Heart right ventricle (tissue), 16 donors: ENCODE measurements at places on chromosomes 6 and 20. TPM values are rescaled to one million over a fixed set of nuclear protein-coding genes. Genes with fewer than 3 reads are reported as not detected.

Gene HLA-A
- polyA plus RNA-seq: 1,261 TPM

Gene ECT2L
- polyA plus RNA-seq: 1.2 TPM

DNA sequence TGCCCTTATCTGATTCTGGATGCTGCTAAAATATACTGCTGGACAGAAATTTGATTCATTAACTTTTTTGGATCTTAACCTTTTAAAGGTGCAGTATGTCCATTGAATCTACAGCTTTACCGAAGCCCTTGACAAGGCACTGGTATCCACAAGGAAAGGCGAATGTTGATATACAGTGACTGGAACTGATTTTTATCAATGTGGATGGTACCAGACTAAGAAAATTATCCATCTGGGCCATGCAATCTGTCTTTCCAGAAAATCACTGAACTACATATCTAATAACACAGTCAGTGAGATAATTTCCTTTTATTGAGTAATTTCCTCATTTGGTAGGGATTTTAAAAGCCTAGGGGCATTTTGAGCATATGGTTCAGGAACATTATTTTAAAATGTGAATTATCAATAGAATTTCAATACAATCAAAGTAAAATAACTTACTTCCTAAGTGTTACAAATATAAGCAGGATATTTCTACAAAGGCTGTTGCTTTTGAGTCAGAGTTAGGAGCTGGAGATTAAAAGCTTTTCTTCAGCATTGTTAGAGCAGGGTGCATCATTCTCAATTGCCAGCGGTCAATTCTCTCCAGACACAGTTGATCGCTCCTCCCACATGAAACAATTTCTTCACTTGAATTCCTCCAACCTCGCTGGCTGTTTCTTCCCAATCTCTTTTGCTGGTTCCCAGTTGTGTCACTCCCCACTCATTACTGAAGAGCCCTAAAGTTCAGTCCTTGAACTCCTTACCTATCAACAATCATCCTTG lies 585.3 kb upstream of the FLRT3 start:
- no peak for DNase-seq
- no peaks in the 10 kb centered on the region for H3K4me1 ChIP-seq
- no peak overlapping the region for H3K27ac ChIP-seq

DNA sequence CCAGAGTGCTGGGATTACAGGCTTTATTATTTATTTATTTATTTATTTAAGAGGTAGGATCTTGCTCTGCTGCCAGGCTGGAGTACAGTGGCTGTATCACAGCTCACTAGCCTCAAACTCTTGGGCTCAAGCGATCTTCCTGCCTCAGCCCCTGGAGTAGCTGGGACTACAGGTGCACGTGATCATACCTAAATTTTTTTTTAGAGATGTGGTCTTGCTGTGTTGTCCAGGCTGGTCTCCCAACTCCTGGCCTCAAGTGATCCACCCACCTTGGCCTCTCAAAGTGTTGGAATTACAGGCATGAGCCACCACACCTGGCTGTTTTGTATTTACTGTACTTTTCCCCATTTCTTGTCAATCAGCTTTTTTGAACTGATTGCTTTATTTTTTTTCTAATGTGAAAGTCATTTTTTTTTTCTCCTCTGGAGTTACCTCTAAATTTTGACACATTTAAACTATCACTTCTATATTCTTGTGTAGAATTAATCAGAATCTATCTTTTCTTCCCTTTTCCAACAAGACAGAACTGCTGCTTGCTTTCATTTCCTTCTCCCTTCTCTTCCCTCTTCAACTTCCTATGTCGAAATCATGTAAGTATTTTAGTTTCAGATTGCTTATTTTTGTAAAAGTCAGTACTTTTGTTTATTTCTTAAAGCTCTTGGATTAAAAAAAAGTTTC lies 12.0 kb downstream of the PANK2 start:
- H3K36me3 ChIP-seq: no peaks in the 10 kb centered on the region
- H3K27me3 ChIP-seq: no peaks in the 10 kb centered on the region
- peaks cover 47% of the 10 kb centered on the region for H3K4me1 ChIP-seq
- no peak overlapping the region for H3K27ac ChIP-seq
- DNase-seq: no peak

DNA sequence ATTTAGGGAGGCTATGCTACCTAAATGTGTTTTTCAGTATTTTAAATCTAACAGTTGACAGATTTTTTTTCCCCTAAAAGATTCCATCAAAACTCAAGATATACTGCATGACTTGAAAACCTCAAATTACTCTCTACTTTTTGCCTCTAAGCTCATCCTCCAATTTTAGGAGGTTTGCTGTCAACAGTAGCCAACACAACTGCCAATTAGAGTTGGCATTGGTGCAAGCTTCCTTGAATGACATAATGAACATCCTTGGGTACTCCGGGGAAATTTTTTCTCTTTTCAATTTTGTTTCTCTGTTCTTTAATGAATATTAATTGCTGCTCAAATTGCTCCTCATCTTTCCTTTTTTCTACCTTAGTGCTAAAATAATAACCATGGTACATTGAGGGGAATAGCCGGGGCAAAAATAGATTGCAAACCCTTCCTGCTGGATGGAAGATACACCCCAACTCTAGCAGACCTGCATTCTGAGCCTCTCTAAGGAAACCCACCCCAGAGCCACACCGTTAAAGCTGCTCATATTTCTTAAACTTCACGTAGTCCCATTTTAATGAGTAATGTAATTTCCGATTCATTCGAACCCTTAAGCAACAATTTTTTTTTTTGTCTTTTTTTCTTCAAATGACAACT lies 34.3 kb downstream of the SLC22A23 start:
- no peaks in the 10 kb centered on the region for H3K27me3 ChIP-seq
- no peak overlapping the region for H3K4me3 ChIP-seq
- no peaks in the 10 kb centered on the region for H3K36me3 ChIP-seq
- DNase-seq: no peak
- no peak overlapping the region for H3K27ac ChIP-seq
- peaks cover 9% of the 10 kb centered on the region for H3K4me1 ChIP-seq

GRCh38 chr20:58818586-58819285 lies 32.0 kb downstream of the GNAS-AS1 start:
- no peak overlapping the region for H3K27ac ChIP-seq
- H3K4me3 ChIP-seq: no peak overlapping the region
- DNase-seq: no peak
- H3K4me1 ChIP-seq: no peaks in the 10 kb centered on the region
- H3K27me3 ChIP-seq: no peaks in the 10 kb centered on the region
